ENCODE measurements at places on chromosomes 2 and 18.

DNA sequence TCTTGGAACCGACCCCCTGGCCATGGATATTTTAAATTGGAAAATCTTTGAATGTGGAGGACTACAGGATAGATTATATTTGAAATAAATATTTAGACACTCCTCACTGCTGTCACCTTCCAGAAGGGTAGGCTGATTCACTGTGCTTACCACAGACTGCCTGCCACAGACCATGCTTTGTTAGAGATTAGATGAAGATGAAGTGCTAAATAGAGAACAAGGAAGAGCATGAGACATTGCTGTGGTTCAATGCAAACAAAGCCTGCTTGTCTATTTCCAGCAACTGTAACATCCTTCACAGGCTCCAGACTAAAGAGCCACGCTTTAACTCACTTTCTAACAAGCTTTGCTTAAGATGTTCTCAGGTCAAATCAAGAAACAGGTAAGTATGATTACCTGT is 81.0 kb upstream of the TMEM17 start:
- no peak for DNase-seq

GRCh38 chr2:182452456-182452990 is 25.7 kb upstream of the PDE1A start:
- DNase-seq = no peak

DNA sequence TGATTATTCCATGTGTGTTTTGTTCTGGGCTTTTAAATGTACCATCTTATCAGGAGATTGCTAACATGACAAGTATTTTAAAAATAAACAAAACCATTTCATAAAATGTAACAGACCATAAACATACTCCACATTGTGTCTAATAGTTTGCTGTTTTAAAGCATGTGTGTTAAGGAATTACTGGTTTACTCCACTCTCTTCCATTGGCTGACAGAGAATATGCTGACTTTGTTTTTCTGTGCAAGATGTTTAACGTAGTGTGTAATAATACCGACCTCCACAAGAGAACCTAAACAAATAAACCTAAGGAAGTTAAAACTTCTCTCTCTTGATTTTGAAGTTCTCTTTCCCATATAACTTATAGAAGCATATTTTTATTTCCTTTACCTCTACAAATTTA is 17.0 kb upstream of the TMEM18 start:
- DNase-seq = no peak

- DNase-seq = no peak
These were observed 53.2 kb upstream of the CNGA3 start for GRCh38 chr2:98293030-98293429.

DNA sequence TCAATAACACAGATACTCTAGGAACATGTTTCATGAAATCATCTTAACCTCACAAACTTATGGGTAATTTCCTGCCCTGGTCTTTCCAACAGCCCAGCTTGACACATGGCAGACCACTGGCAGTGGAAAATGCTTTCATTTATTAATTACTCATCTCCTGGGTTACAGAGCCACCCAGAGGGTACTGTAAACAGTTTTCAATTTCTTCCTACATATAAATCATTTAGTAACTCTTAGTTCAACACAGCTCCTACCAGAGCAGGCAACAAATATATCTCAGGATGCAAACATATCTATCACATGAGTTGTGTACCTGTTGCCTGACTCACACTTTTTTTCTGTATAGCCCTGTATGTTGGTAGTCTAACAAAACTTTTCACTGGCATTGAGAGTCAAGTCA is 99.2 kb upstream of the VRK2 start:
- no peak for DNase-seq

GRCh38 chr18:74368901-74369705 is 53.5 kb downstream of the C18orf63 start:
- DNase-seq = no peak

DNA sequence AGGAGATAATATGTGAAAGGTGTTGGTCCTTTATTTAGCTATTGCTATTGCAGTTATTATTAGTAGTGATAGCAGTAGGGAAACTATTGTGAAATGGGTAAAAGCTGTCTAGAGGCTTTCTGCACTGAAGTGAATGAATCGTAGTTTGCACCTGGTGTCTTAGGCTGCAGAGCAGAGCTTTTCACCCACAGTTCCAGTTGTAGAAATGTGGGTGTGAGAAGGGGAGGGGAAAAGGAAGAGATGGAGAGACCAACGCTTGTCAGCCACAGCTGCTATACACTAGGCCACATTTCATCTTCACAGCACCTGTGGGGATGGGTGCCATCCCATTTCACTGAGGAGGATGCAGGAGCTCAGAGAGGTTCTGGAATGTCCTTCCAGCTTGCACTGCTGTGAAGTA is 50.0 kb downstream of the TRPM8 start:
- DNase-seq = no peak

- no peak for DNase-seq
These were observed 55.1 kb upstream of the SIX3 start for GRCh38 chr2:44886414-44886813.

- DNase-seq = no peak
These were observed 11.7 kb downstream of the MAB21L4 start for GRCh38 chr2:240884221-240884620.

GRCh38 chr18:74171910-74172606 is 23.7 kb downstream of the TIMM21 start:
- peak; percentile 12 for DNase-seq

GRCh38 chr18:39607034-39607433 is 2041.4 kb upstream of the CELF4 start:
- no peak for DNase-seq

DNA sequence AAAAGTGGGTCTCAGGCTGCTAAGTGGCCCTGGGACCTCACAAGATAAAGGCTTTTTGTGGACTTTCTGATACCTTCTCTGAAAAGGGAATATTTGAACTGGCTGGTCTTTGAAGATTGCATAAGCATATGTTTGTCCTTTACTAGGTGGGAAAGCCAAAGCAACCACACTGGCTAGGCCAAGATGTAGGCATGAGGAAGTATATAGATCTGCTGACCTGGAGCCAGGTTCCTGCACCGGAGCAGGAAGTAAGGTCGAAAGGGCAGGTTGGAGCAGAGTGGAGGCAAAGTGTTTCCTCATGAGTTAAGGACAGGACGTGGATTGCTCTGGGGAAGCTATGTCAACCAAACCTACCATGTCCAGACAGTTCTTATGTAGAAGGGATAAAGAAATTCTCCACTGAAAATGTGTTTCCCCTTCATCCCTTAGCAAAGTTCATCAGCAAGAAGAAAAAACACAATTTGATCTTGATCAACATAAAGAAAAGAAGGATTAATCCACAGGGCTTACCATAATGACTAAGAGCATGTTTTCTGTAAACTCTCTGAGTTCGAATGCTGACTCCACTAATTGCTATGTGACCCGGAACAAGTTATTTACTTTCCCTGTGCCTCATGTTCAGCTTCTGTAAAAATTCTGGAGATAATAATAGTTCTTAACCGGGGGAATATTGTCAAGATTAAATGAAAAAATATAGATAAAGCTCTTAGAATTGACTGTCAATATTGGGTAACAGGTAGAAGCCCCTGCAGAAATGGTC is 156.1 kb upstream of the SRD5A2 start:
- DNase-seq = peak; percentile 7

- DNase-seq = no peak
These were observed 78.2 kb downstream of the TCF4 start for GRCh38 chr18:55509631-55510324.

DNA sequence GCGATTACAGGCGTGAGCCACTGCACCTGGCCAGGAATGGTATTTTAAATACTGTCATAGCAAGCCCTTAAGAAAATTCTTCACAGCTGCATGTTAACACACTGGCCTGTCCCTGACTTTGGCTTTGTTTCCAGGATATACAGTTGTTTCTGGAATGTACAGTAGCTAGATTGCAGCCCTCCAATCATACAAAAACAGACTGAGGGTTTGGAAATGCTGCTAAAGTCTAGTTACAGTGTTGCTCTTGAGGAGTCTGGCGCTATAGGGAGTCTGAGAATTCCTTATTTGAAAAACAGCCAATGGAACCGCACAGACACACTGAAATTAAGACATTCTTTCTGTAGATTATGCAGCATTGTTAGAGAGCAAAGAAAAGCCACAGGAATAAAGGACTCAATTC is 37.7 kb downstream of the STON1 start:
- no peak for DNase-seq

- peak; percentile 4 for DNase-seq
These were observed 7.7 kb downstream of the HJURP start for GRCh38 chr2:233846387-233847247.

DNA sequence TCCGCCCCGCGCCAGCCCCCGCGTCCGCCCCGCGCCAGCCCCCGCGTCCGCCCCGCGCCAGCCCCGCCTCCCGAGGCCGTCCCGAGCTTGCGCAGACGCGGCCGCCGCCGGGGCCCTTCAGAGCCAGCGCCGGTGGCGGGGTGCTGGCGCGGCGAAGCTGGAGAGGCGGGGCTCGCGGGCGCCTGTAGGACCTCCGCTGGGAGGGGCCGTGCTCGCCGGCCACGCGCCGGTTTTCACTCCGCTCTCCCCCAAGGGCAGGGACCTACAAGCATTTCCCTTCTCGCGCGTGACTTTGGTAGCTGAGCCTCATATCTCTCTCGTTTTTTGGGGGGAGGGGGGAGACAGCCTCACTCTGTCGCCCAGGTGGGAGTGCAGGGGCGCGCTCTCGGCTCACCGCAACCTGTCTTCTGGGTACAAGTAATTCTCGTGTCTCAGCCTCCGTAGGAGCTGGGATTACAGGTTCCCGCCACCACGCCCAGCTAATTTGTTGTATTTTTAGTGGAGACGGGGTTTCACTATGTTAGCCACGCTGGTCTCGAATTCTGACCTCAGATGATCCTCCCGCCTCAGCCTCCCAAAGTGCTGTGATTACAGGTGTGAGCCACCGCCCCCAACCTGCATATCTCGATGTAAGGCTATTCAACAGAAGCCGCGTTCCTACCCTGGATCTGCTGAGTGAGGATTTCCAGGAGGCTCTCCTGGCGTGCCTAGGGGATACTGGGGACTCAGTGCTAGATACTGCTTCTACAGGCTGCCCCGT is at the start of gene ZNF514:
Gene ZNF514, minus strand, starts transcription at position 159 of the 760 bp plus-strand sequence. CDS start 6,595 bp downstream, outside the sequence.
- peak; percentile 86 for DNase-seq

DNA sequence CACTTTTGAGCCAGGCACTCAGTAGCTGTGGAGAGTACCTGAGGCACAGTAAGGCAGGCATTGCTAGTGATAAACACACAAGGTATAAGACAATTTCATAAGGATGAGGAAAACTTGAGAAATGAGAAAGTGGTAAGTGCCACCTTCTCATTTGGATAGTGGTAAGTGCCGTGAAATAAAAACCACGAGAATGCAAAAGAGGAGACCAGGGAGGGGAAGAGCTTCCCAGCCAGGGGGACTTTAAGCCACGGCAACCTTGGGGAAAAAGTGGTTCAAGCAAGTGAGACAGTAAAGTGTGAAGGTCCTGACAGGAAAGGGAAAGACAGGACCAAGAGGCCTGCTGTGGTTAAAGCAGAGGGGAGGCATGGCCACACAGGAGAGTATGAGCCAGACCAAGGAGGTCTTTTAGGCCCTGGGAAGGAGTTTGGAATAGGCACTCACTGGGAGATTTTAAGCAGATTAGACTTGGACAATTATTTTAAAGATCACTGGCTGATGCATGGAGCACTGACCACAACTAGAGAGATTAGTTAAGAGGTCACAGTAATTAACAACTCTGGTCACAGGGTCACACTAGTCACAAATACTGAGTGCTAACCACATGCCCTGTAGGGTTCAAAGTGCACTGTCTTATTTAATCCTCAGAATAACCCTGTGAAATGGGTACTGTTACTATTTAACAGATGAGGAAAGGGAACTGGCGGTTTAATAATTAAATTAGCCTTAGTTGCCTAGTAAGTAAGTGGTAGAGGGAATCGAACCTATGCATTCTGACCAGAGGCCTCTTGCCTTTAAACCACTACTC is 50.1 kb downstream of the THOC1 start:
- no peak for DNase-seq

- DNase-seq = peak; percentile 49
These were observed 1.2 kb upstream of the EMX1 start for GRCh38 chr2:72915907-72916742.

- no peak for DNase-seq
These were observed 67.4 kb upstream of the CHMP1B start for GRCh38 chr18:11783716-11784331.

DNA sequence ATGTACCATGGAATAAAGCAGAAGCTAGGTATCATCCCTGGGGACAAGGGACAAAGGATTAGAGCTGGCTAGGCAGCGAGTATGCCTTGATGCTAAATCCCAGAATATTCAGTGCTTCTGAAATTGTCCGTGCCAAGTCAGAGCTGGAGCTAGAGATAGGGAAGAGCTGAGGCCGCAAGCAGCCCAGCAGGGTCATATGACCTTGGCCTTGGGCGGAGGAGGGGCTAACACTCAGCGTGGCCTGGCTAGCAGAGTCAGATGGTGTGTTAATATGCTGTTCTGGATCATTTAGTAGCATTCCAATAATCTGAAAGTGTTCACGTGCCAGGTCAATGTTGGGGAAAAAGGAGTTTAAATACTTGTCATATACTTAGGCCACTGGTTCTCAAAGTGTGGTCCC is 374.8 kb downstream of the CLIP4 start:
- DNase-seq = no peak

- DNase-seq = no peak
These were observed 113.0 kb downstream of the BCL2 start for GRCh38 chr18:63206433-63207142.

GRCh38 chr2:235868645-235869044 is 299.5 kb downstream of the GBX2 start:
- DNase-seq = no peak

- DNase-seq = no peak
These were observed 123.8 kb upstream of the PKDCC start for GRCh38 chr2:41924024-41924423.

GRCh38 chr2:171087547-171087946 is 73.1 kb downstream of the TLK1 start:
- DNase-seq = no peak

- no peak for DNase-seq
These were observed 88.6 kb downstream of the SH3YL1 start for GRCh38 chr2:175161-175786.

DNA sequence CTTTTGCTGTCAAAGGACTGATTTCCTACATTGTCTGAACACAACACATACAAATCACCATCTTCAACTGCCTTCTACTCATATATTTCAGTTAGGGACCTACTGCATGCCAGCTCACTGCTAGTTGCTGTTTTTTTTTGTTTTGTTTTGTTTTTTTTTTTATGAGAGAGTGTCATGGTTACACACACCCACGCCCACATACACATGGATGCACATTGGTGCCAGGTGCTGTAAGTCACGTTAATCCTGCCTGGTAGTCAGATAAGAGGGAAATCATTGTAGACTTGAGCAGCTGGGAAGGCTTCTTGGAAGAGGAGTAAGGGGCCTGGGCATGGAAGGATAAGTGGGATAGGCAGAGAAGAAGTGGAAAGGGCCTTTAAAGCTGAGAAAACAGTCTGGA is 209.9 kb downstream of the TDRD15 start:
- DNase-seq = no peak

GRCh38 chr18:69158944-69159343 is 241.7 kb upstream of the DOK6 start:
- DNase-seq = no peak

- no peak for DNase-seq
These were observed 37.9 kb downstream of the MCFD2 start for GRCh38 chr2:46877619-46878113.

GRCh38 chr2:19256121-19256601 is 102.3 kb downstream of the OSR1 start:
- no peak for DNase-seq

GRCh38 chr2:64141674-64142405 is 2.4 kb downstream of the PELI1 start:
- DNase-seq = peak; percentile 26

All from NB4 (cell line).